ENCODE measurements at places on chromosomes 1 and 21. TPM values are rescaled to one million over a fixed set of nuclear protein-coding genes. Genes with fewer than 3 reads are reported as not detected.

DNA sequence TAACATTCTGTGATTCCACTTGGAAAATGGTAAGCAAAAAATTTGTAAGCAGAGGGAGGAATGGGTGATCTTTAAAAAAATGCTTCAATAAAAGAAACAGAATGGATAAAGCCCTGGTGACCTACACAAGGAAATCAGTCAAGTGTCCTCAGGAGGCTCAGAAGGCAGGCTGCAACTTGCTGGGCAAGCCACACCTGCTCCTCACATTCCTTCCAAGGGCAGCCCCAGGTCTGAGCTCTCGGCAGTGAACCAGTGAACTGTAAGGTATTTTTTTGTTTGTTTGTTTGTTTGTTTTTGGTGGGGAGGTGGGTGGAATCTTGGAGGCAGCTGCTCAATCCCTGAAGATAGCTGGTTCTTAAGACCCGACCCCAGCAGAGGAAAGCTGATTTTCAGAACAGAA is 4.4 kb downstream of the TACSTD2 start:
- H3K4me3 ChIP-seq, result no peak overlapping the region
- no peaks in the 10 kb centered on the region for H3K27me3 ChIP-seq
- DNase-seq, result peak; percentile 60
- H3K4me1 ChIP-seq, result peaks cover 55% of the 10 kb centered on the region

DNA sequence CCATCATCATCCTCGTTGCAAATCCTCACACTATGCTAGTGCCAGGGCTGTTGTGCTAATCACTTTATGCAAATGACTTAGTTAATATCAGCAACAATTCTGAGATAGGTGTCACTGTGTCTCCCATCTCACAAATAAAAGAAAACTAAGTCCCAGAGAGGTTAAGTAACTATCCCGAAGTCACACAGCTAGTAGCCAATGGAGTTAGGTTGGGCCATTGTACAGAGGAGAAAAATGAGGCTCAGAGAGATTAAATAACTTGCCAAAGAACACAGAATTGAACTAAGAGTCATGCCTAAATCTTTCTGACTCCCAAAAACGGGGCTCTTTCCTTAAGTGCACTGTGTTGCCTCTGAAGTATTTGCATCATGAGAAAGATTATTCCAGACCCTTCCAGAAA is 146.4 kb downstream of the MIS18A start:
- H3K4me1 ChIP-seq, result no peaks in the 10 kb centered on the region
- no peak overlapping the region for H3K4me3 ChIP-seq
- H3K27me3 ChIP-seq, result no peaks in the 10 kb centered on the region
- no peak overlapping the region for H3K27ac ChIP-seq
- H3K36me3 ChIP-seq, result no peaks in the 10 kb centered on the region

The OR14K1 gene
- total RNA-seq, result not detected

The ARHGEF2 gene
- total RNA-seq, result 32.6 TPM

Measured in body of pancreas (tissue), 4 donors.